Effector memory CD8-positive, alpha-beta T cell (primary cell): ENCODE measurements at places on chromosomes 16 and 17.

- no peak for DNase-seq
These were observed 12.3 kb downstream of the LRRC3C start for GRCh38 chr17:39939588-39940419.

GRCh38 chr17:63337579-63337978 is 108.5 kb downstream of the CYB561 start:
- no peak for DNase-seq

- no peak for DNase-seq
These were observed 3.9 kb downstream of the TIMM22 start for GRCh38 chr17:1000597-1001461.

- no peak for DNase-seq
These were observed 255.2 kb upstream of the WSB1 start for GRCh38 chr17:27038676-27039075.

DNA sequence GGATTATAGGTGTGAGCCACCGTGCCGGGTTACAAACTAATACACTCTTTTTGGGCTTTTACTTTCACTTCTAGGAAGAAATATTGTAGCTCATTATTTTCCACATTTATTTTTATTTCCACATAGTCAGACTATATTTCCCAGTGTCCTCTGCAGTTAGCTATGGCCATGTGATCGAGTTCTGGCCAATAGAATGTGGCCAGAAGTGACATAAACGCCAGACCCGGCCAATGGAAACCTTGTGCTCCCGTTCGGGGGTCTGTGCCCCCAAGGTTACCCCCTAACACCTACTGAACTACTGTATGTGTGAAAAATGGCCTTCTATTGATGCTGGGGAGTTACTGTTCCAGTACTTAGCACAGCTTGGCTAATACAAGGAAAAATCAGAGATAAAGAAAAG is 13.2 kb upstream of the RPTOR start:
- no peak for DNase-seq

DNA sequence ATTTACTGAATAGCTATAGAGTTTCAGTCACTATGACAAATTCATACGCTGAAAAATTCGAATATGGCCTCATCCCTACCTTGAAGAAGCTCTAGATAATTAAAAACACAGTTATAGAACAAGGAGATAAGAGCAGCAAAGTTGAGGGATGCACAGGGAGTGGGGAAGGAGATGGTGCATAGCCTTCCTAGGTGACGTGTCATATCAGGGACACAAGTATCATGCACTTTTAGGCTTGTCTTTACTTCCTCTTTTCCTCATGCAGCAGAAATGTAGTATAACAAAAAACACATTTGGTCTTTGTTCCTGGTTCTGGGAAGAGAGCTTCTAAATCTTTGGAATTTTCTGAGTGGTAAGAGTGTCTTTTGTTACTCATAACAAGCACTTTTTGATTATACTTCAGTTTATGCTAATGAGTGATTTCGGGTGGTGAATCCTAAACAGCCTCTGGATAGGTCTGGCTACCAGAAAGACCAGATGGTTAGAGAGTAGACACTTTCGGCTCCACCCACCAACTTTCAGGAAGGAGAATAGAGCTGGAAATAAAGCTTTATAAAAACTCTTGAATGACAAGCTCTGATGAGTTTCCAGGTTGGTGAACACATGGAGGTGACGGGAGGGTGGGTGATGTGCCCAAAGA is 341.4 kb downstream of the UTP18 start:
- DNase-seq = no peak

DNA sequence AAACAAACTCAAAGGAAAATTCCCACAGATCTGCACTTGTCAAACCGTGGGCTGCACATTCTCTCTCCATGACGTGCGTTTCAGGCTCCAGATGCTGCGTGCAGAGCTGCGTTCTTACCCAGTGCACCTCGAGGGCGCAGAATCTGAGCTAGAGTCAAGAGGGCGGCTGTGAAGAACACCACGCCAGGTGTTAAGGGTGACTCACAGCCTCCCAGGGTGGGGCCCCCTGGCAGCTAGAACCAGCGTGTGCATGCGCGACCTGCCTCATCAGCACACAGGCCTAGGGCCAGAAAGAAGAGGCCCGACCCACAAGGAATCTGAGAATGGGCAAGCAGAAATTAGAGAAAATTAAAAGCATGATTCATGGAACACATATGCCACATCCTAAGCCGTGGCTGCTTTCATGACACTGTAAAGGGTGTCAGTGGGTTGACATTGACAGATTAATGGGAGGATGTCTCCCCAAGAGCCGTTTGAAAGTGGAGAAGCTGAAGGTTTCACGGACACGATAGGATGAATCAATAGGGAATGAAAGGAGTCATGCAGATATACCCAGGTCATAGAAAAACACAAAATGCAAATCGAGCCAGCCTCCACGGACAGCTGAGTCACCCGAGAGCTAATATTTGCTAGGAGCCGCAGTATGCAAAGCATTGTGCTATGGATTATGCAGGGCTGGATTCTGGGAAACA is 29.0 kb downstream of the MARCHF10 start:
- DNase-seq = no peak

DNA sequence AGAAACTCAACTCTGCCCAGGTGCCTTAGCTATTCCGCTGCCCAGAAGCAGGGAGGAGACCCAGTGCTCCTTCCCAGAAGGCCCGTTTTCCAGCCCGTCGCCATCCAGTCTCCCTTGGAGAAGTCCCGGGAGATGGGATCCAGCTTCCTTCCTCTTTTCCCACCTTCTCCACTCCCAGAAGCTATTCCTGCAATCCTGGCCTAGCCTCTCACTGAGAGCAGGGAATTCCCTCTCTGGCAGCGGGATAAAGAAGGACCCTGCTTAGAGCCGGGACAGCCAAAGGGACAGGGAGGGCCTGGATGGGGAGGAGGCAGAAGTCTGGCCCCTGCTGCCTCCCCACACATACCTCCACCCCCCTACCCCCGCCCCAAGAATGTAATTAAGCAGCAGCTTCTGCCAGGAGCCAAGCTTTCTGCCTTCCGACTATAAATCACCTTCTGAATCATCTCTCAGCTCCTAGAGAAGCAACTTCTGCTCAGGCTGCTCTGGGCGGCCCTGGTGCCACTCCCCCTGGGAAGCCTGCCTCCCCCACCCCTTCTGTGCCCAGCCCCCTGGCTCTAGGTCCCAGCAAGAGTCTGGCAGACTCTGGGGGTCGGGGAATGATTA is 6.4 kb downstream of the WNT3 start:
- DNase-seq = no peak

DNA sequence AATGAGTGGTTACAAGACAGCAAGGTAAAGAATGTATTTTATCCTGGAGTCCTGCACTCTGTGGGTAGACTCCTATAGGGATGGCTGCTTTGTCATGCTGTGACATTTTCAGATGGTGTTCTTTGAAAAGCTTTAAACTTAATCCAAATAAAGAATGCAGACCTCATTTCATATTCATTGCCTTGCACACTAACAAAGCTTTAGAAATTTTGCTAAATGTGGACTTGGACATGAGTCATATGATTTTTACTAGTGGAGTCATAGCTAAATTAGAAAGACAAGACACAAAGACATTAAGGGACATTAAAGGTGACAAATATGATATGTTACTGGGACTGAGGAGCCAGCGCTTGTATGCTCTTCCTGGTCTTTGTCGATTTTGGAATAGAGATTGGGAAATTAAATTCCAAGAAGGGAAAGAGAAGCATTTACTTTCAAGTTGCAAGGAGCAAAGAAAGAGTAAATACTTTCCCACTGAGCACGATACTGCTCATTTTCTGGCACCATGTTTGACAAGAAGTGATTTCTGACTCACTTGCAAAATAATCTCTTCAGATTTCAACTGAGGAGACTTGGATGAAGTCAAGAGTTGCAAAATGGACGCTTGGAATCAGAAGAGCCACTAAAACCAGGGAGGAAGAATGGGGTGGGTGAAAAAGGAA is 152.9 kb upstream of the MYOCD start:
- DNase-seq = no peak

GRCh38 chr16:4500272-4500671 is 24.1 kb downstream of the HMOX2 start:
- DNase-seq = no peak

DNA sequence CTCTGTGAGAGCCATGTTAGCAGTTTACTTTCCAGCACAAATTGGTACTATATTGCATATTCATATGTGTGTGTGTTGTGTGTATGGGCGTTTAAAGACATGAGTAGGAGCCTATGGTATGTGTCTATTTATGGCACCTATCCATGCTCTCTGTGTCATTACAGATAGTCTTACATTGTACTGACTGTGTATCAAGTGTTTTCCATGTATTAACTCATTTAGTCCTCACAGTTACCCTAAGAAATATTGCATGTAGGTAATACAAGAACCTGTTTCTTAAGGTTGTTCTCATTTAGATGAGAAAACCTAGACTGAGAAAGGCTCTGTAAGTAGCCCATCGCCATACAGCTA is 1.6 kb downstream of the ALG1 start:
- no peak for DNase-seq

DNA sequence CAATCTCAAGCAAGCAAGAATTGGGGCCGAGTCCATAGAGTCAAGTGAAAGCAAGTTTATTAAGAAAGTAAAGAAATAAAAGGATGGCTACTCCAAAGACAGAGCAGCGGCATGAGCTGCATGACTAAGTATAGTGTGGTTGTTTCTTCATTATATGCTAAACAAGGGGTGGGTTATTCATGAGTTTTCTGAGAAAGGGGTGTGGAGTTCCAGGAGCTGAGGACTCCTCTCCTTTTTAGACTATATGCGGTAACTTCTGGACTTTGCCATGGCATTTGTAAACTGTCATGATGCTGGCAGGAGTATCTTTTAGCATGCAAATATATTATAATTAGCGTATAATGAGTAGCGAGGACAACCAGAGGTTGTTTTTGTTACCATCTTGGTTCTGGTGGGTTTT is 819.9 kb downstream of the KCNJ2 start:
- no peak for DNase-seq

DNA sequence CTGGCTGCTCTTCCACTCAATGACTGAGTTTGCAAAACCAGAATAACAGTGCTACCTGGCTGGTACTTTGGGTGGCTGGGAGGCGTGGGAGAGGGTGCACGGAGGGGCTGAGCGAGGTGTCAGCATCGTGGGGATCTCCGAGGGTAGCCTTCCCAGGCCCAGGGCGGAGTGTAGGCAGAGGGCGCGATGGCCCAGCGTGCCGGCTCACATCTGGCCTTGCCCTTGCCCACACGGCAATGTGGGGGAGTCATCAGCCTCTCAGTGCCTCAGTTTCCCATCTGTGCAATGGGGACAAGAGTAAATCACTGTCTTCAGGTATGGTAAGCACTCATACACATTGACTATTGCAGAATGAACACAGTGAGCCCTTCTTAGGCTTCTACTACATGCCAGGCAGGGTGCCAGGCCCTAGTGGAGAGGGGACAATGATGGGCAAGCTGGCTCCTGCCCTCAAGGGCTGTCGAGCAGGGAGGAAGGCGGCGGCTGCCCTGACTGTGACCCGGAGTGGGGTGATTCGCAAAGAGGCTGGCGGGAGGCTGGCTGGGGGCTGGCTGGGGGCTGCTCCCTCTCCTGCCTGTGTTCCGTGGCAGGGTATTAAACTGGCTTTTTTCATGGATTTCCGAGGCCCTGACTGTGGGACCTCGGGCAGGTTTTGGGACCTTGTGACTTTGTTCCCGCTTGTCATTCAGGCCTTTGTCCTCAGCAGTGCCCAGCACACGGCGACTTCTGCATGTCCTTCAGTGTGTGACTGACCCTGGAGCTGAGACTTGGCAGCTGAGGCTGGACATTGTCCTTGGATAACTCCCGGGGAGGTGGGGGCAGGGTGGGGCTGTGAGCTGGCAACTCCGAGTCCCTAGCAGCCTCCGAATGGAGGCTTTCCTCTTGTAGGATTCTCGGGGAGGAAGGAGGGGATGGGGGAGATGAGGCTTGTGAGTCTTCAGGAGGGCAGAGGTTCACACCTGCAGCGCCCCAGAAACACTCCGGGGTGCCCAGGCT is 243.1 kb downstream of the SEC14L1 start:
- no peak for DNase-seq

DNA sequence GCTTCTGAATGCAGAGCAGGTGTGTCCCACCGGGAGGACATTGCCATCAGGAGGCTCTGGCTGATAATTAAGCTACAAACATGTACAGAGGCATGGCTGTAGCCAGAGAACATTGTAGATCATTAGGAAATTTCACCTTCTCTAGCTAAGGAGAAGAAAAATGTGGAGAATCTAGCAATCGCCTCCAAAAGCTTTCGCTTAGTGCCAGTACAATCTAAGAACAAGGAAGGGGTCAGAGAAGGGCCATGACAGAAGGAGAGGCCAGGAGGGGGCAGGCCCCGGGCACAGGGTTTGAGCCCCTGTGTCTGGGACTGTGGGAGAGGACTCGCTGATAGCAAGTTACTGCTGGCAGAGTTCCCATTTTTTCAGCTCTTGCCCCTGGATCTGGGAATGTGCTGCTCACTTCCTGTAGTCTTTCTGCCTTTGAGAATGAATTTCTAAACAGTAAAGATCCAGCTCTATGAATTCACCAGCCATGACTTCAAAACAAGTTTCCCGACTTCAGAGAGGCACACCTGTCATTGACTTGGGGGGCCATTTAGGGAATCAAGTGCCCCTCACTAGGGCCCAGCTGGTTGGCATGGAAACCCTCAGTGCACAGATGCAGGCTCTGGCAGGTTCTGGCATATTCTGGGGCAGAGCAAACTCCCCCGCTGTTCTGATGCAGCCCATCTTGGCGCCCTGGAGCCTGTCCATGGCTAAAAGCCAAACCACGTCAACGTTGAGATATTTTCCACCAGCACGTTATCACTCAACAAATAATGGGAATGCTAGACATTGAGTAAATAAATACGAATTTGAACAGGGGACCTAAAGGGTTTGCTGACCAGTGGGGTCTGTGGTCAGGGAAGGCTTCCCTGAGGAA is 59.5 kb upstream of the CACNG4 start:
- DNase-seq = no peak

- DNase-seq = no peak
These were observed 134.3 kb downstream of the HAPSTR1 start for GRCh38 chr16:9225527-9226316.

DNA sequence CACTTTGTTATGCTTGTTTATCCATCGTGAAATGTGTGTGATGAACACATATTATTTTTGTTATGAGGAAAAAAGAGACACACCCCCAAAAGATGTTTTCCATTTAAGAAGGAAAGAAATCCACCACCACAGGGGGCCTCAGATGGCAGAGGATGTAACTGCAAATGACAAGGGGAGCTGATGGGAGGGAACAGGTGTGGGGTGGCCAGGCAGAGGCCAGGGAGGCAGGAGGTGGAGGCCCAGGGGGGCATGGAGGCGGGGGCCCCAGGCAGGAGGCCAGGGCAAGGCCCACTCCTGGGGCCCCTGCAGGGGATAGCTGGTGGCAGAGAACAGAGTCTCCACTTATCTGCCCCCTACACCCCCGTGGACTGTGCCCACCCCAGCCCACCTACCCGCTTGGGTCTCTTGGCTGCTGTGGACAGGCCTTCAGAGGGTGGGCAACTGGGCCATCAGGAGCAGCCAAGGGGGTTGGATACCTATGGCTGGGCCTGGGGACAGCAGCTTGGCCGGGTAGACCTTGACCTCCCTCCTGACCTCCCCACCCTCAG is 28.0 kb downstream of the PPL start:
- no peak for DNase-seq

- no peak for DNase-seq
These were observed 22.7 kb upstream of the SRCIN1 start for GRCh38 chr17:38628441-38628840.

DNA sequence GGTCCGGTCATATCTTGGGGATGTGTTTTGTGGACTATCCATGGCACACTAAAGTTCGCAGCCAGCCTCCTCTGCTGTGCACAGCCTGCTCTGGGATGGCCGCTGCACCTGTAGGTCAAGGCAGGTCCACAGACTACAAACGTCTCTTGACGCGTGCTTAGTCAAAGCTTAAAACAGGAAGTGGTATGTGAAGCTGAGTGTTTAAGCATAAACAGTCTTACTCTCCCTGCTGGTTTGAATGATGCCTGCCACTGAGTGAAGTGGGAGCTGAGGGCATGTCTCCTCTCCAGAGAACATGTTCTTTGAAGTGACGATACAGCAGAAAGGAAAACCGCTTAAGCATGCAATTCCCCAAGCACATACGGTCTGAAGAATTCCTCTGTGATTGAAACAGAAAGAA is 365.6 kb downstream of the SLC39A11 start:
- DNase-seq = peak; percentile 11
